ENCODE measurements at places on chromosomes 5 and 9.

GRCh38 chr9:69411931-69412740, 87.1 kb downstream of the ENTREP1 start:
- DNase-seq, result no peak

DNA sequence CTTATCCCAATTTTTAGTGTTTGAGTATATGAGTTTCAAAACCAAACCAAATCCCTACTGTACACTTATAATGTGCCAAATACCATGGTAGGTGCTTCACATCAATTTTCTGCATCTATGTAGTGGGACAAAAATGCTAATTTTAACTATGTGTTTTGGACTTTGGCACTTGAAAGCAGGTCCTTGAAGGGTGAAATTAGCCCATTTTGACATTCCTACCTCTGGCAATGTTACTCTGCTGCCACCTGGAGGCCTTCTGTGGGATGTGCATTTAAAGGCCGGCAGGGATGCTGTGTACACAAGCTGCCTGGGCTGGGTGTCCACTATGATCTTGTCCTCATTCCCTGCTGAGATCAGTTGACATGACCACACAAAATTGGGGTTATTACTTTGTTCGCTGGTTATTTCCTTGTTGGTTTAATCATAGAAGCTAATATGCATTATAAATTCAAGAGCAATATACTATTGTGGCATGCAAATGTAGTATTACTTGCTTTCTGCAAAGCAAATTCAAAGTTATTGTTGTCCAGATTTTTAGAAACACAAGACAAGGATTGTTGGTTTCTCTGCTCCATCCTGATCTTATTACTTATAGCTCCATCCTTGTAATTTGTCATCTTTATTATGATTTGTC, 166.8 kb downstream of the ARHGEF28 start:
- peak; percentile 69 for DNase-seq

DNA sequence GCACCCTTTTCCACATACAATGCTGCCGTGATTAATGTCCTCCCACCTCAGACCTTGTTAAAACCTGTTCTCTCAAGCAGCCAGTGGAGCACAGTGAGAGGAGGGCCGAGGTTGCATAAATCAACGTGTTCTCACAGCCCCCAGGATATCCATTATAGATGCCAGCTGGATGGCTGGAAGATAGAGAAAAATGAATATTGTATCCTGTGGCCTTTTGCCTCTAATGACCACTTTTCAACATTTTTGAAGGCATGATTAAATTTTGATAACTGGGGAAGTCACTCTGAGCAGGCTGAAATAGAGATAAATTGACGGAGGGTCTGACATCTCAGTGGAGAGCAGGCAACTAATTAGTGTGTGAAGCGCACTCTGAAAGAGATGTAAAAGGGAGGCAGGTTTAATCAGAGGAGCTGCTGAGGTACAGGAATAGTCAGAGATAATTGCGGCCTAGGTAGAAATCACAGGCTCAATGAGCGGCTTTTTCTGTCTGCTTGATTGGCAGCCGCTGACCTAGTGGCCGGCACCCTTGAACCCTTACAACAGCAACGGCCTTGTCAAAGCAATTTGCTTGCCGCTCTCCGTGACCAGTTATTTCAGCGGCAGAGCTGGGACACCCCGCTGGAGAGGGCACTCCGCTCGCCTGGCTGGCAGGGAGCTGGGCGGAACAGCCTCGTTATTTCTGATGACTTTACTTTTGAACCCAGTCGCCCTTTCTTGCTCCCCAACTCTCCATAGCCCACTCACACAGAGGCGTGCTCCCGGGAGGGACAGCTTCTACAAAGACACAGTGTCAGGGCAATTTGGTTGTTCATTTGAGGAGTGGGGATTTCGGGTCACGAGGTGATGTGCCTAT, 560.7 kb downstream of the PSAT1 start:
- no peak for DNase-seq

DNA sequence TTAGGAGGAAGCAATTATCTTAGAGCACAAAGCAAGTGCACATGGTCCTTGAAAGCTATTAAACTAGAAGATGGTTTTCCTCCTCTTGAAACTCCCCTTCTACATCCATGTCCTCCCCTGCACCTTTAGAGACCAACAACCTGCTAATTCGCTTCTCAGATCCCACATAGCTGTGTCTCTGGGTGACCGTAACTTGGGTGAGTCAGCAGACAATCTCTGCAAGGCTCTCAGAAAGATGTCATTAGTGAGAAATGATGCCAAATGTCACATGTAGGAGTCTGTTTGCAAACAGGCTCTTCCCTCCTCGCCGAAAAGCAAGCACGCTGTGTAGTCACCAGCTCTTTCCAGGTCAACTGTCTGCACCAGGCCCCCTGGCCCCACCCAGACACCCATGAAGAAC, 291.8 kb downstream of the SLIT3 start:
- no peak for DNase-seq

- DNase-seq, result no peak
Measured at GRCh38 chr5:134758176-134758503, 439 bp upstream of the DDX46 start.

GRCh38 chr5:154401931-154402330, 43.9 kb upstream of the SAP30L start:
- no peak for DNase-seq

- DNase-seq, result no peak
Measured at GRCh38 chr5:3376611-3377010, 219.0 kb upstream of the IRX1 start.

DNA sequence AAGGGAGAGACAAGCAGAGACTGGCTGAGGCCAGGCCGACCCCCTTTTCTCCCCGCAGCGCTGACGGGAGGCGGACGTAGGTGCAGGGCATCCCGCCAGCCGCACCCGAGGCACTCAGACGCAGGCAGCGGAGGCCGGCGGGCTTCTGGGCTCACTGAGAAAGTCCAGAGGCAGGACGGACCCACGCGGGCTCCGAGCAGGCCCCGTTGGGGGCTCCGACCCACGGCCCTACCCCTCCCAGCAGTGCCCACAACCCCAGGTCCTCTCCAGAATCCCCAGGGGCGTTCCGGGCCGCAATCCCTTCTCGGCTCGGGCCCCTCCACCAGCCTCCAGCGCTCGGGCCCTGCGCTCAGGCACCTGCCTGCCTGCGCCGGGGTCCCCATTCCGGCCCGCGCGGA, 543 bp downstream of the MTMR12 start:
- peak; percentile 61 for DNase-seq

GRCh38 chr9:128558431-128559310, 6.3 kb downstream of the SPTAN1 start:
- DNase-seq, result peak; percentile 80

DNA sequence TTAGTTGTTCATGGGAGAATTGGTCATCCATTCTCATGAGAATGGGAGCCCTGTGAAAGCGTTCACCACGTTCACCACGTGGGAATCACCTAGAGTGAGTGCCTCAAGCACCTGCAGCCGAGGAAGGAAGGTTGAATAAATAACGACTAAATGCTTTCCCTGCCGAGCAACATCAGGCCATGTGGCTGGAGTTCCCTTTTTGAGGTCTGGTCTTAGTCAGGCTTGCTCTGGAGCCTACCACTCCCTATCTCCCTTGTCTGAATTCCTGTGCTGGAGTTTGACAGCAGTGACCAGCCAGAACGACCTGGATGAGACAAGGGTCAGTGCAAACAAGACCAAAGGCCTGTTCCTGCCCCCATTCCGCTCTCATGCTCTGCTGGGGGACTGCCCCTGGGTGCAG, 28.5 kb downstream of the KCNMB1 start:
- DNase-seq, result no peak

- no peak for DNase-seq
Measured at GRCh38 chr5:56532466-56532865, 282.9 kb upstream of the MAP3K1 start.

DNA sequence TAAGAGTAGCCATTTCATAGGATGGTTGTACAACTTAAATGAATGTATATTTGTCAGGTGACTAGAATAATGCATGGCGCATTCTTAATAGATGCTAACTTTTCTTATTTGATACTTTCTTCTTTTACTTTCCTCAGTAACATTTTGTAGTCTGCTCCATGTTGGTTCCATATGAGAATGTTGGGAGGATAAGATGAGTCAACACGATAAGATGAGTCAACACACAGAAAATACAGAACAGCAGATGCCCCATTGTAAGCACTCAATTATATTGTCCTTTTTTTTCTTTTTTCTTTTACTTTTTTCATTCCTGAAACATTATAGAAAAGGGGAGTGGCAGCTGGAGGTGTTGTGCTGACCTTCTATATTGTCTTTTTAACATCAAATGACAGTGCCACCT, 92.3 kb upstream of the SPATA31C2 start:
- DNase-seq, result no peak

GRCh38 chr5:125109816-125110215, 363.4 kb upstream of the ZNF608 start:
- DNase-seq, result peak; percentile 16

DNA sequence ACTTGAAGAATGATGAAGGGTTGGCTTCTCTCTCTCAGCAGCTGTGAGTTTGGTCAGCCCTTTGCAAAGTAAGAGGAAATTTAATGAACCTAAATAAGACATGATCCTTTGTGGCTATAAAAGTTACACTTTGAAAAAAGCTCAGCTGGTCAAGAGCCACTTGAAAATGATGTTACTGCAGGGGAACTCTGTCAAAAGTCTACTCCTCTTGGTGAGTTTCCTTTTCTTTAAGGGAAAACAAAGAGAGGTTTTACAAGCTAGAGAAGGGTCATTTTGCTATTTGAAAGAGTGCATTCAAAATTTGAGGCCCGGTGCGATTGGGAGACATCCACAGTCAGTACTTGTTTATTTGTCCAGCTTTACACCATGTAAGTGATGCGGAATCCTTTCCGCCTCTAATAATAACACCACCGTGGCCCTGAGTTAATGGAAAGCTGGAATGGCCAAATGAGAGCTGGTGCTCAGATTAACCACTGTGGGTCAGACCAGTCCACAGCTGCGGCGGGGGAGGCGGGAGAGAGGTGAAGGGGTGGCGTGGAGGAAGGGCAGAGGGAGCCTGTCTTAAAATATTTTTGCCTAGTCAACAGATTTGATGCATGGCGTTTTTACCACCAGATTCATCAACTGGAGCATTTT, 404.0 kb downstream of the TLE4 start:
- DNase-seq, result no peak

DNA sequence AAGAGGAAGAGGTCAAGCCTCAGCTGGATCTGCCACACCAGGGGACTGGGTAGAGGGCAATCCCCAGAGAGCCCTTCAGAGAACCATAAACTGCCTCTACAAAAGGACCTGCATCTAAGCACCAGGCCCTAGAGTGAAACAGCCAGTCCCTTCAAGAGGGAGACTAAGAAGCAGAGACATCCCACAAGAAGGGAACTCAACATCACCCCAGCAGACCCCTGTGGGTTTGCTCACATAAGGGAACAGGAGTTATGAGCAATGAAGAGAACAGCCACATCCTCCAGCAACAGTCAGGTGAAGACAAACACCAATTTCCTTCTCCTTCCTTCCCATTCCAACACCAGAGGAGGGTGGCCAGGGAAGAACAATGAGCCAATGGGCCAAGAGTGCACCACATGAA, 48.9 kb downstream of the TNFSF15 start:
- DNase-seq, result no peak

DNA sequence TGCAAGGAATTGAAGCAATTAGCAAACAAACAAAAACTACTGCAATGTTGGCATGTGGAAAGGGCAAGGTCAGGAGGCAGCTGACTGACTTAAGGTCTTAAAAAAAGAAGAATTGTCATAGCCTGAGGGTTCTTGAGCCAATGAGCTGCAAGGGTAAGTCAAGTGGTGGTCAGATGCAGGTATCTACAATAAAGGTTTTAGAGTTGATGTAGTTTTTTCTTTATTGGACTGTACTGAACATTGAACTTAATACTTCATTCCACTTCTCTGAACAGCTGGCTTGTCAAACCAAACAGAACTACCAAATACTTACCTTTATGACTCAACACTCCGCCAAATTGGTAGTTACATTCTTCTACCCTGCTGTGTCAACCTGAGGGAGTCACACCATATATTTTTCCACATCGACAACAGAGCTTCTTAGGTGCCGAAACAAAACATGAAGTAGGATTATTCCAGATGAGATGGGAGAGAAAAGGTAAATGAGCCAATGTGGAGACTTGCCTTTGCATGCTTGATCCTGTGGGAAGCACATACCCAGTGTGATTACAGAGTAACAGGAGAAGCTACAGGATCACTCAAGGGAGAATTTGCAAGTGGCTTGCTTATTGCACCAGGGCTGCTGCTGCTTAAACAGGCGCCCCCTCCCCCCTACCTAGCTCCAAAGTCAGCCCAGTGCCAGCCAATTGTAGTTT, 35.3 kb downstream of the EQTN start:
- no peak for DNase-seq

DNA sequence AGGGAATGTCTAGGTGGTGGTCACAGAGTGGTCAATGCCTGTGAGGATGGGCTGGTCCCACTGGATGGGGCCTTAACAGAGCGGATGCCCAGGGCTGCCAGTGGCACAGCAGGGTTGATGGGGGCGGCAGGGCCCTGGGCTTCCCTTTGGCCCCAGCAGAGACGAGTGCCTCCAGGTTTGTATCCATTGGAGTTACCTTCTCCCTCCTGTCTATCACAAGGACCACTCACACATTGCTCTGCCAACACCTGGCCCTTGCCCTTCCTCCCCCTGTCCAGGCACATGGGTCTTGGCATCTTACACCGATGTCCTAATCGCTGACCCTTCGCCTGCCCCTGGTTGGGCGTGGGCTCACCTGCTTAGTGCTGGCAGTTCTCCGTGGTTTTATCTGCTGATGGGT, 26.2 kb upstream of the IRX4 start:
- no peak for DNase-seq

DNA sequence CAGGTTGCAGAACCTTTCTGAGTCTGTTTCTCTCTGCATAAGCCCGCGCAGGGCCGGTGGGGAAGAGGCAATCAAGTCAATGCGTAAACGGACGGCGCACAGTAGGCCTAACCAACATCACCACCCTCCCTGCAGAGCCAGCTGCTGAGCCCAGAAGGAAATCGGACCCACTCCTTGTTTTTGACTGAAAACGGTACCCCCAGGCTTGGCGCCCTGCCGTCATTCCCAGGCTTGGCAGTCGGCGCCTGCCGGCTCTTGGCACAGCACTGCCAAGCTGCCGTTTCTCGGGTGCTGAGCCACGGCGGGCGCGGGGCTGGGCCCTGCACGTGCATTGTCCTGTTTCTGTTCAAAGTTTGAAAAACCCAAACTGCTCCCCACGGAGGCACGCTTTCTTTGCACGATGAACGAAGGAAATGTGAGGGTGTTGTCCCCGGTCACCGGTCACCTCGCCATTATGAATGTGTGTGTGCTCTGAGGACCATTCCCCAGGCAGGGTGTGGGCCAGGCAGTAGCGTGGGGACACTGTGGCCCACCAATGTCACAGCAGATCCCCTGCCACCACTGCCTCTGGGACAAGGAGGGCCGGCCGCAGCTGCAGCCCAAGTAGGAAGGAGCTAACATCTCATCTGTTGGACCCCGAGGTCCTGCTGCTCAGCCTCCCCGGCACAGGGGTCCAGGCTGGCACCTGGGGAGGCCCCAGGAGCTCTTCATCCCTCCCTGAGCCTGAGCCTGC, 20.1 kb downstream of the FIBCD1 start:
- no peak for DNase-seq

DNA sequence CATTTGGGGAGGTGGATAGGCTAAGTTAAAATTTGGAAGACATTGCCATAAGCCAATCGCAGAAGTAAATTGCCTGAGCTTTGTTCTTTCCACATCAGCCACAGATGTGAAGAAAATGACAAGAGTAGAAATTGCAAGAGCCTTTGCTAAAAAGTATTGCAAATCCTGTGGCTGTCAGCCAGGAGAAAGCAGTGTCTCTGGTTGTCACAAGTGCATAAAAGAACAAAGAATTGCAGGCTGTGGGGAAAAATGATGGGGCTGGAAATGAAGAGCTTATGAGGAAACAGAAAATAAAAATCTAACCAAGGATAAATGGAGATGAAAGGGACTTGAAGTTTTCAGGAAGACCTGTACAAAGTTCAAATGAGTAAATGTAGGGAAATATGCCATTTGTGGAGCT, 344.8 kb downstream of the CSNK1G3 start:
- no peak for DNase-seq

- DNase-seq, result no peak
Measured at GRCh38 chr5:72146056-72146455, 38.8 kb downstream of the MAP1B start.

All from muscle of back (tissue), 13 donors.